Activated naive CD4-positive, alpha-beta T cell treated with Interleukin-2 at 50 U/mL for 16 hours (primary cell): ENCODE measurements at places on chromosomes 7 and 10.

DNA sequence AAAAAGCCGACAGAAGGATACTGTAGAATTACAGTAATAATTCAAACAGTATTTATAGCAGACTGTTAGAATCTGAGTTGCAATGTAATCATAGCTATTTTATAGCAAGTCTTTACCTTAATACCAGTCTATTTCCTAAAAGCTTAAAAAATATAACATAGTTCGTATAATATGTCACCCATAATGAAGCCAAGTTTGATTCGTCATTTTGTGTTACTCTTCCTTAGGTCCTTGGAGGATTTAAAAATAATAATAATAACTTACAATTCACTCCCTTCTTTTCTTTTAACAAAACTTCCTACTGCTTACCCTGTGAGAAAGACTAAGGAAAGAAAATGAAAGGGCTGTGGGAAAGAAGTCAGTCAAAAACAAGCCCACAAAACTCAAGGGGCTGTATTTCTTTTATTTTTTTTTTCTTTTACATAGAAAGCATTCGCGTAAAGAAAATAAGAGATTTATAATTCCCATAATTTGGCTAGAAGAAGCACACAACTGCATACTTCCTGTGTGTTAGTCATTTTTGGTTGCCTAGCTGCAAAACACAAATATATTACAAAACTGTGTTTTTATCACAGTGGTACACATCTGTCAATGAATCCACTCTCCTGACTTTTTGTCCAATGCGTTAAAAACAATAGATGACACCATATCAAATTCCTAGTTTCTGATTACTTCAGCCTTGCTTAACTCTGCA lies 187.2 kb upstream of the CELF2 start:
- no peak for DNase-seq

DNA sequence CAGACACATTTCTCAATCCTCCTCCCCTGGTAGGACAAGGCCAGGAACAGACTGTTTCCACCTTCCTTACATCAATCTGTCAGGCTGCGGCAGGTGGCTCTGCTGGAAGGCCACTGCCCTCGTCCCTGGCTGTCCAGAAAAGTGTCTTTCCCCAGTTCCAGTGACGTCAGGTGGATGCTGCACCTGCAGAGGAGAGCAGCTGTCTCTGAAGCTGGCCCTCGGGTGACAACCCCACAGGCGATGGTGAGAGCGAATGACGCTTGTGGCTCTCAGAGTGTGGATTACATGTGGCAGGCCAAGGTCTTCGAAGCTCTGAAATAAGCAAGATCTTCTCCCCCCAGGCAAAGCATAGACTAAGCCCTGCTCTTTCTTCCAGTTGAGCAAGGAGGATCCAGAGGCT lies 146.9 kb upstream of the RET start:
- no peak for DNase-seq

DNA sequence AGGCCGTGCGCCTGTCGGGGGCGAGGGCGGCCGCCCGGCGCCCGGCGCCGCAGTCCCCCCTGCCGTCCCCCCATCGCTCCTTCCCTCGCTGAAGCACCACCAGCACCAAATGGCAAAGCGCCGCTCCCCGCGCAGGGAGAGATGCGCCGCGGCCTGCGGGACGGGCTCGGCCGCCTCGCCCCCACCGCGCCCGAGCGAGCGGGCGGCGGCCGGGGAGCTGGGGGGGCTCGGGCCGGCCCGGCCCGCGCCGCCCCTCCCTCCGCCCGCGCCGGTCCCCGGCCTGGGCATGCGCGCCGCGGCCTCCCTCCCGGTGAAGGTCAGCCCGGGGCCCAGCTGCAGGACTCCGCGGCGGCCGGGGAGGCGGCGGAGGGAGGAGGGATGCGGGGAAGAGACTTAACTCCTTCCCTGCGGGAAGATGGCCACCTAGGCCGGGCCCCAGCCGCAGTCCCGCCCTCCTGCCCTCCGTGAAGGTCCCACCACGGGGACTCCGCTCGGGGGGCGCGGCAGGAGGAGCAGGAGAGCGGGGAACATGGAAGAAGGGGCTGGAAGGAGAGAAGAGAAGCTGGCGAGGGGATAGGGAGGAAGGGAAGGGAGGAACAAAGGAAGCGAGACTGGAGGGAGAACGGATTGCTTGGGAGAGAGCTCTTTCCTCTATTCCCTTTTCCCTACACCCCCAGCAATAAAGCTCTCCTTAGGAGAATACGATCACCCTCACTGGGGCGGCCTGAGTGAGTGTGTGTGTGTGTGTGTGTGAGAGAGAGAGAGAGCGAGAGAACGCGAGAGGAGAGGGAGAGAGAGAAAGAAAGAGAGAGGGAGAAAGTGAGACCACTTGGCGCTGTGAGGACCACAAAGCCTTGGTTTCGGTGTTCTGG lies 3.4 kb upstream of the SMARCD3 start:
- peak; percentile 35 for DNase-seq

- DNase-seq: no peak
Measured at GRCh38 chr10:79029478-79030390, 39.0 kb upstream of the ZMIZ1 start.

- DNase-seq: no peak
Measured at GRCh38 chr7:28626221-28626620, 213.9 kb downstream of the CREB5 start.

DNA sequence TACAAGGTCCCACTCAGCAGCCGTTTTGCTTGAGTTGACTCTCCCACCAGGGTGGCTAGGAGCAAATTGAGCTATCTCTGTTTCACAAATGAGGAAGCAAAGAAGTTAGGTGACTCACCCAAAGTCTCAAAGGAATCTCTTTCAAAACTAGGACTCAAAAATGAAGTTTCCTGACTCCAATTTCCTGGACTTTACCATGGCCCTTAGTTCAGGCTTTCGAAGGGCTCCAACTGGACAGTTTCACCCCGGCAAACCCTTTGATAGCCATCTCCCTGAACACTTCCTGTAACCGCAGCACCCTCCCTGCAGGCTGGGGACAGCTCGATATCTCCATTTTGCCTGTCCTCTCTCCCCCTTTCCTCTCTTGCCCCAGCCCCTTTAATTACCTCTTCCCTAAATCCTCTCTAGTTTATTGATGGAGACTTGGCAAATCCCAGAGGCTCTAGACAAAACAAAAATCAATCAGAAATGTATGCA lies 4.7 kb upstream of the AFAP1L2 start:
- no peak for DNase-seq

GRCh38 chr7:158014976-158015375 lies 572.6 kb downstream of the PTPRN2 start:
- DNase-seq: no peak
